ENCODE measurements at places on chromosomes 12 and 14. TPM values are rescaled to one million over a fixed set of nuclear protein-coding genes. Genes with fewer than 3 reads are reported as not detected.

- H3K36me3 ChIP-seq = no peaks in the 10 kb centered on the region
- H3K27ac ChIP-seq = no peak overlapping the region
- DNase-seq = no peak
- H3K4me1 ChIP-seq = peaks cover 8% of the 10 kb centered on the region
- no peaks in the 10 kb centered on the region for H3K27me3 ChIP-seq
Observed at GRCh38 chr12:51850081-51850964, 1.8 kb upstream of the FIGNL2 start.

DNA sequence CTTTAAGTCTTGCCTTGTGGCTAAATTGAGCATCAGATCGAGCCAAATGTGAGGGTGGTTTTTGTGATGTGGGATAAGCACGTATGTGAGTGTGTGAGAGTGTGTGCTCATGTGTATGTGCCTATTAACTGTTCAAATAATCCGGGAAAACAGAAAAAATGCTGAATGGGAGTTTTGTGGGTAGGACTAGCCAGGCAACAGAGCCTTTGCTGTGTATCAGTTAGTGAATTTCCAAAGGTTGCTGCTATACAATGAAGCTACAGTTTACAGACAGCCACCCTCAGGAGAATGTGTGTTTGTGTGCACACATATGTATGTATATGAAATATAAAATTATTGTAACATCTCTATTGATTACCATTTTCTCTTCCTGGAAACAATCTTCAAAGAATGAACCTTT lies 154.0 kb downstream of the SOX5 start:
- no peaks in the 10 kb centered on the region for H3K4me1 ChIP-seq
- no peak overlapping the region for H3K27ac ChIP-seq
- no peak overlapping the region for H3K4me3 ChIP-seq
- H3K36me3 ChIP-seq = no peaks in the 10 kb centered on the region
- no peaks in the 10 kb centered on the region for H3K27me3 ChIP-seq

- H3K4me3 ChIP-seq = peak overlapping the region; percentile 61
- H3K27me3 ChIP-seq = no peaks in the 10 kb centered on the region
- DNase-seq = peak; percentile 20
Observed at GRCh38 chr12:2876431-2877046, 435 bp downstream of the FOXM1 start.

DNA sequence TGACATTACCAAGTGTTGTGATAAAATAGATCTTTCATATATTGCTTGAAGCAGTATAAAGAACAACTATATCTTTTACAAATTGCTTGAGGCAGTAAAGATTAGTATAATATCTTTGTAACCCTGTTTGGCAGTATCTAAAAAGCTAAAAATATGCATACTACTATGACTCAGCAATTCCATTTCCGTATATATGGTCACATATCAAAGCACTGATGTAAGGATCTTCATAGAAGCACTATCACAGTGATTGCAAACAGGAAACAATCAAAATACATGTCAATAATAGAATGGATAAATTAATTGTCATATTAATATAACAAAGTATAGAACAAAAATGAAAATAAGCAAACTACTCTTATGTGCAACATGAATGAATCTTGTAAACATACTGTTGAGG lies 158.4 kb upstream of the IGF1 start:
- H3K4me1 ChIP-seq = no peaks in the 10 kb centered on the region
- no peak for DNase-seq
- no peak overlapping the region for H3K27ac ChIP-seq

DNA sequence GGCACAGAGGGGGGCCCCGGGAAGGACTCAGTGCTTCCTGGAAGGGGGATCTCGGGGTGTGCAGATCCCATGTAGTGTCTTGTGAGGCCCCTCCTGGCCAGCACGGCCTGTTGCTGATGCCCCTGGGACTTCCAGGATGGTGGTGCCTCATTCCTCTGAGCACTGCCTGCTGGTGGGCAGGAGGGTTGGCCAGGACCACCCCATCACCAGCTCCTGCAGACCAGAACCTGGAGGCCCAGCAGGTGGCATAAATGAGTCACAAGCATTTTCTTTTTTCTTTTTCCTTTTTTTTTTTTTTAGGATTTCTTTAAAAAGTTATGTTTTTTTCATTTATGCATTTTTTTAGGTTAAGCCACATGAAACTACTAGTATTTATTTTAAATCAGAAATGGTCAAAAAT lies 8.0 kb downstream of the MMP17 start:
- H3K27me3 ChIP-seq = no peaks in the 10 kb centered on the region
- H3K4me3 ChIP-seq = no peak overlapping the region
- no peaks in the 10 kb centered on the region for H3K36me3 ChIP-seq
- H3K4me1 ChIP-seq = no peaks in the 10 kb centered on the region
- no peak for DNase-seq

GRCh38 chr14:96038558-96038919 lies 623 bp upstream of the C14orf132 start:
- H3K4me3 ChIP-seq = no peak overlapping the region
- DNase-seq = no peak
- H3K4me1 ChIP-seq = peaks cover 15% of the 10 kb centered on the region

DNA sequence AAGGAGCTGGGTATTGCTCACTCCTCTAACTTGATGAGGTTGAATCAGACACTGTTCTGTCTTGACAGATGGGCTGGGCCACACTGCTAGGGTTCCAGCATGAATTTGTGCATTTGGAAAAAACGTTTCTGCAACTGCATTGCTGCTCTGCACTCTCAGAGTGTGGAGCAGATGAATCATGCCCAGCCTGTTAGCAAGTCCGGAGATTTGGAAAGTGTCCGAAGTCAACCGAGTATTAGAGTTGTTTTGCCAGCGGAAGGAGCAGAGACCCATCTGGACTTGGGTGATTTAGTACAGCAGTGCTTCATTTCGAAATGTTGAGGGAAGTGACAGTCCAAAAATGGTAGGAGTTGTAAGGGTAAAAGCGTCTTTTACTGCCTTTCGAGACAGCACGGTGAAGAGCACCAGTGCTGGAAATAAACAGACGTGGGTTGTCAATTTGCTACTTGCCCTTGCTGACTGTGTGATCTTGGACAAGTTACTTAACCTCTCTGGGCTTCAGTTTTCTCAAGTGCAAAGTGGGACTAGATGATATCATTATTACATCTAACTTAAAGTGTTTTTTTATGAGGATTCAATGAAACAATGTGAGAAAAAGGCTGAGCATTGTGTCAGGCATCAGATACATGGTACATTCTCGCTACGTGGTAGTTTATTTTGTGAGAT lies 139.5 kb downstream of the CHST11 start:
- no peak overlapping the region for H3K4me3 ChIP-seq
- no peaks in the 10 kb centered on the region for H3K36me3 ChIP-seq
- no peaks in the 10 kb centered on the region for H3K27me3 ChIP-seq
- H3K27ac ChIP-seq = no peak overlapping the region
- H3K4me1 ChIP-seq = peaks cover 3% of the 10 kb centered on the region

ASCL1 gene
- not detected for total RNA-seq

AACS gene
- 14.3 TPM for total RNA-seq

GPRC5D gene
- not detected for total RNA-seq

OR4E2 gene
- not detected for total RNA-seq
